SHP77 treated with DMSO at 0.1 percent for 48 hours (cell line): ENCODE measurements at places on chromosomes 13 and 19.

DNA sequence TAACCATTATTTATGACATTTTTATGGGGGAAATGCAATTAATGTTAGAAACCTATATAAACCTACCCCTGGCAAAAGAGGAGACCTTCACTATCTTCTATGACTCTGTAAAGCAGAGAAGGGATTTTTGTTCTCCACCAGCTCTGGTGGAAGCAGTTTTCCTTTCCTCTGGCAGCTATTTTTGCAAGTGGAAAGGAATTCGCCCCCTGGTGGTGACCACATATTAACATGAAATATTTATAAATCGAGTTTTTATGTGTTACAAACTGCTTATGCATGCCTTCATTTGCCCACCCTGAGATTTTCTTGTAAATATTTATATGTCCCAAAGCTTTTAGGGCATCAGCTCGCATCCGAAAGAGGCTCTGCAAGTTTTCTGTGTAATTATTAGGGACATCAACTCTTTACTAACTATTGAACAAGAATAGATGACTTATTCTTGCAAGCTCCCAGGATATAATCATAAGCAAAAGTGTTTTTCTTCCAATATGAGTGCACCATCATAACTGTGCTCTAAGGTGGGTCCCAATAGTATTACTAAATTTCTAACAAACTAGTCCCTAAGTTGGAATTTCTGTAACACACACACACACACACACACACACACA lies 62.4 kb downstream of the SERTM1 start:
- DNase-seq: peak; percentile 46

DNA sequence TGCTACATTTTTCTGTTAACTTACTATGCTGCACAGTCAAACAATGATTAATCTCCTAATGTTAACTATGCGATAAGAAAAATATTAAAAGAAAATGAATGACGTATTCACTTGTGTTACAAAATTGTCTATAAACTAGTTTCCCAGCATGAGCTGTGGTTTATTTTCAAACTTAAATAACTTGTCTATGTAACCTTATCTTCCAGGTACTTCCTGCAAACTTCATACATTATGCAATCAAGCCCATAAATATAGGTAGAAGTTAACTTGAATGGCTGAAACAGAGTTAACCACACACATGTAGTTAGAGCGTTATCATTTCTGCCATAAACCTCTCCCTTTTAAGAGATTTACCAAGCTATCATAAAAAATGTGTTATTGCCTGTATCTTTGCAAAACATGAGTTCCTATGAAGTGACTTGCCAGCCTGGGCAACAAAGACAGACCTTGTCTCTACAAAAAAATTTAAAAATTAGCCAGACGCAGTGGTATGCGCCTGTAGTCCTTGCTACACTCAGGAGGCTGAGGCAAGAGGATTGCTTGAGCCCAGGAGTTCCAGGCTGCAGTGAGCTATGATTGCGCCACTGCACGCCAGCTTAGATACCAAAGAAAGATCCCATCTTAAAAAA lies 17.7 kb upstream of the KLF5 start:
- DNase-seq: no peak

DNA sequence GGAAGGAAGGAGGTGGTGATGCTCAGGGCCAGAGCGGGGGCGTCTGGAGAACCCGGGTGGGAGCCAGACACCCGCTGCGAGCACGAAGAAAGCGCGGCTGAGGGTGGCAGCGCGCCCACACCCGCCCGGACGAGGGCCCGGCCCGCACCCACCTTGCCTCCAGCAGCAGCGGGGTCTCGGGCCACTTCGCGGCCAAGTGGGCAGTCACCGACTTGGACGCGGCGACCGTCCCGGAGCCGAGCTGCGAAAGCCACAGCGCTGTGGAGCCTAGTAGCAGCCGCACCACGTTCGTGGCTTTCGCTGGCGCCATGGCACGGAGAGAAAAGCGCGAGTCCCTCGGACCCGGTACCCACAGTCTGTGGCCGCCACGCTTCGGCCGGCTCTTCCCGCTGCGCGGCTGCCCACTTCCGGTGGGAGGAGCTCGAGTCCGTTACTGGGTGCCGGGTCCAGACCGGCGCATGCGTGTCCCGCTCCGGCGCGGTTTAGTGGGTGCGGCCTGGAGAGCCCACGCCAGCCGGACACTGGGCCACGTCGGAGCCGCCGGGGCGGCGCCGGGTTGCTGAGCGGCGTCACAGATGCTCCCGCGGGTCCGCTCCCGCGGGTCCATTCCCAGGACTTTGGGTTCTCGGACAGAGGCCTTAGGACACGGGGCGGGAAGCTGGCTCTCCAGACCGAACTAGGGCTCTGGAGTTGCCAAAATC lies at the start of gene UGGT2:
Gene UGGT2 (minus strand): TSS at position 399 of the 701 bp plus-strand sequence. CDS start 89 bp downstream, at position 310.
- peak; percentile 93 for DNase-seq

DNA sequence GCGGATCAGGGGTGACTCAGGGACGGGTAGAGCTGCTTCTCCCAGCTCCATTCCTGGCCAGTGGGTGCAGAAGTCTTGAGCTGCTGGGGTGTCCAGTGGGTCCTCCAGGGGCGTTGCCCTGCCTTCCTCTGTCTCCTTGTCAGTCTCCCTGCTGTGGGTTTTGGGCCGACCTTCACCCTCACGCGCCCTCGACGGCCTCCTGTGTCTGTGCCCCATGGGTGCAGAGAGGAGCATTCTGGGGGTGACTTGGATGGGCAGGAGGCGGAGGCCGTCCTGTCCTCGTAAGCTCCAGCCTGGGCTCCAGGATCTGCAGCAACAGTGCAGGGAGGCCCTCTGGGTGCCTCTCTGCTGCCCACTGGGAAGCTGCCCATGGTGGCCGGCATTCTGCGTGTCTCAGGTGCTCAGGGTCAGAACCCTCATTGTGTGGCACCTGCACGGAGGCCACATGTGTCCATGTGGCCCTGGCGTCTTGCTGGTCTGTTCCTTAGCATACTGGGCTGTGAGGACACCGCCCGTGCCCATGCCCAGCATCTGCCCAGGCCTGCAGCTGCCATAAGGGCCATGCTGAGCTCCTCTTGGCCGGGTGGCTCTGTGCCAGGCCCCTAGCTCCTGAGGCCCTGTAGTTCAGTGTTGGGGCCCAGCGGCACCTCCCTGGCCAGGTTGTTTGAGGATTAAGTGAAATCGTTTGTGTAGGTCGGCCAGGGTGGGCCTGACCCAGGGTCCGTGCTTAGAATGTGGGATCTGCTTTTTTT lies 17.3 kb downstream of the DOT1L start:
- no peak for DNase-seq

DNA sequence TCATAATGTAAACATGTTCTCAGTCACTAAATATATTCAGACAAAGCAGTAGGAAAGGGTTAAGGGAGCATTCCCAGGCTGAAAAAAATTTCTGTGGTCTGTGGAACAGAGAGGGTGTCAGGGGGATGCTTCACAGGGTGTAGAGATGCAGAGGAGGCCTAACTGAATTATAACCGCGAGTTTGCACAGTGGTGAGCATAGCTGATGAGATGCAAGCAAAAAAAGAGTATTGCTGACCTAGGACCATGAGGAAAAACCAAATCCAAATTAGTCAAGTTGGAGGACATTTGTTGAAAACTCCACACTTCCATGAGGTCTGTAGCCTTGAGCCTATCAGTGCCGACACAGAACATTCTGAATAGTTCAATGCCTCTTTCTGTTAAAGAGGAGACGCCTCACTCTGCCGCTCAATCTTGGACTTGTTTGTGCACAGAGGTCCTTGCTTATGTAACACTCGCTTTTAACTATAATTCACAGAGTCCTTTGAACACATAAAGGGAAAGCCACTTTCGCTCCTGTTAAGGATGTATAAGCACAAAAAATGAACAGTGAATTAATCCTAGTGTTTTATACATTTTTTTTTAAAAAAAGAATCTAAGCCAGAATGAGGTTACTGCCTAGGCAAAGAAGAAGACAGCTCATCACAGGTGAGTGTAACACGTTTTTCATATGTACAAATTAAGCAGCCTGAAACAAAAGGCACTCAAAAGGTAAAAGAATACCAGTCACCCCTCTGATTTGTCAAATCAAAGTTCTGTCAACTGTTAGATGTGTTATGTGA lies 25.8 kb upstream of the INTS6 start:
- no peak for DNase-seq

- peak; percentile 48 for DNase-seq
These were observed 103.1 kb downstream of the TNFRSF19 start for GRCh38 chr13:23673354-23673753.

DNA sequence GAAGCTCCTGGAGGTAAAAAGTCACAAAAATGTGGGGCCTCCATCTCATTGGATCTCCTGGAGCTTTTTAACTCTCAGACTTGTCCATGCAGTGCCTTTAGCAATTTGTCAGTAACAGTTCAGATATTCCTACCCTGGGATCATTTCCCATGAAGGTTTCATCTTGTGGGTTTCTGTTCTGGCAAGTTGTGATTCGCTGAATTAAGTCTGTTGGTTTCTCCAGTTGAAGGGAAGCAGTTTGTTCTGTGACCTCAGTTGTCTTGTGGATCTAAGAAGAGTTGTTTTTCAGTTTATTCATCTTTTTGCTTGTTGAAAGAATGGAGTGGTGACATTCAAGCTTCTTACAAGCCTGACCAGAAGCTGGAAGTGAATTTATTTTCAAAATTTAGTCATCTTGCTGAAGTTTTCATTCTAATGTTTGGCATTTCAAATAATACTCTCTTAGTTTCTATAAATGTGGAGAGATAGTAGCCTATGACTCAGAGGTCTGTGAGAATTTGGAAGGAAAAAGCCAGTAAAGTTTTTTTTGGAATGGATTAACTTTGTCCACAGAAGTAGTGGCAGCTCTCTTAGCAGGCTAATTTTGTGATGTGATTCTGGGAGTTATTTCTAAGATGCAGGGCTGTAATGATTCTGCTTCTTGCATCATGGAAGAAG lies 120.1 kb upstream of the CSNK1A1L start:
- no peak for DNase-seq

DNA sequence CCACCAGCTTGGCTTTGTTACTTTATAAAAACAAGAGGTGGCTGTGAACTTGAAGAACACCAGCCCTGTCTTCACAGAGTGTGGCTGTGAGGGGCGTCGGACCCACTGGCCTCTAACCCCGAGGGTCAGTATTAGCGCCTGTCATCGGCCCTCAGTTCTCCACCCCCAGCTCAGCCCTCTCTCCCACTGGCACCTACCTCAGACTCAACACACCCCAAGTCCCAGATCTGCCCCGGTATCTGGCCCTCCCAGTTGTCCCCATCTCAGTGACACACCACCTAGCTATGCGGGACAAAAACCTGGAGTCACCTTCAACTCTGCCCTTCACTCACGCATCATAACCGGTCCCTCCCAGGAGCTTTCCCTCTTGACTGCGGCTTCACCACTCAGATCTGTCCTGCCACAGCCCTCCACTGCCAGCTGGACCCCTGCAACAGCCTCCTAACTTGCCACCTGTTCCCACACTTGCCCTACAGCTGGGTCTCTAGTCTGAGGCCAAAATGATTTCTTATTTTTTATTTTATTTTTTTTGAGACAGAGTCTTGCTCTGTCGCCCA lies 45.4 kb downstream of the PEPD start:
- DNase-seq: no peak

DNA sequence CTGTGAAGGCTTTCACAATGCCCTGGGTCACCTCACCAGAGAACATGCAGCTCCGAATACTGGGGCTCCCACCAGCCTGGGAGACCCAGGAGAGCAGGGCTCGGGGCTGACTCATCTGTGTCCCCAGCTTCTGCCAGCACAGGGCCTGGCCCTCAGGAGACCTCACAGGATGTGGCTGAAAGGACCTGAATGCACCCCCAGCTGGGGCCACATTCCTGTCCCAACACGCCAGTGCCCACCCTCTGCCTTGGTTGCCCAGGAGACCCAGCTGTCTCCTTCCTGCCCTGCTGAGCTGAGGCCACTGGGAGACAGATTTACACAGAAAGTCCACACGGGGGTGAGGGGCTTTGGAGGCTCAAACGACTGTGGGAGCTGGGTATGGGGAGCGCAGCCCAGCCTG lies 11.9 kb downstream of the BCAT2 start:
- no peak for DNase-seq

- no peak for DNase-seq
These were observed 58.1 kb upstream of the MYCBP2 start for GRCh38 chr13:77384999-77385398.

DNA sequence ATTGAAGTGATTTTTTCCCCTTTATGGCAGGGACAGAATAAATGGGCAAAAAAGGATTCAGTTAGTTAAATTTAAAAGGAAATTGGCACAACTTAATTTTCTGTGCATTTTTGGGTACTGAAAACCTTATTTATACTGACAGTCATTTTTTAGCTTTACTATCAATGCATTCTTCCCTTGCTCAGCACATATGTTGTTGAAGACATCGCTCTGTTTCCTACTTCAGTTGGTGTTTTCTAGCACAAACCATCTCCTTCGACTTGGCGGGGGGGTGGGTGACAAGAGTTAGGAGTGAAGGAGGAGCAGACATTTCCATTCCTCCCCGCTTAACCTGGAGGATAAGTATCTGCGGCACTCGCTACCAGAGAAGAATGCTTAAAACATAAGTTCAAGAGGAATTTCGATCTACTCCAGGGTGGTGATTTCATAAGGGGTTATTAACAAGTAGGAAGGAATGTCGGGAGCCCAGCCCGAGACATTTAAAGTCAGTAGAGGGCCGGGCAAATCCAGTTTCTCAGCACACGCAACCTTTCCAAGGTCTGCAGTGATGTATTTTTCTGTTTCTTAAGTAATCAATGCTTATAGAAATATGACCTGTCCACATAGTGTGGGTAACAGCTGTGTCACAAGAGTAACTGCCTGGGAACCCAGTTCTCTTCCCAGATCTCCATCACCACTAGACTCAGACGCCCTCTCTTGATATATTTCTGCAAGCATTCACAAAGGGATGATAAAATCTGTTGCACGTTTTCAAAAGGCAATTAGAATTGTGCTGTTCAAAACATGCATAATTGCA lies 525.8 kb downstream of the MYO16 start:
- peak; percentile 21 for DNase-seq

DNA sequence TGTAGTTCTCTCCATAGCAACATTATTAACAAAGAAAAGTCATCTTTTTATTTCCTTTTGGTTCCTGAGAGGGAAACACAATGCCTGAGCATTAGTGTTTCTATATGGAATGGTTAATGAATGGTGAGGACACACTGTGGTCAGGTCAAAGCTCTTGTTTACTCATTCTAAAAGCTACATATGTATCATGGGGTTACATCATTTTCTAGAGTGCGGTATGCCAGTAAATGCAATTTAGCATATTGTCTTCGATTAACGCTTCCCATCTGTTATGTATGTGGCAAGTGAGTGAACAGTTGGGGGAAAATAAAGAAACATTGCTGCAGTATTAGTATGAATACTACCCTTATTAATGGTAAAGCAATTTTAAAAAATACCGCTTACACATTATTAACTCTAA lies 1152.2 kb upstream of the SPRY2 start:
- DNase-seq: no peak

- DNase-seq: no peak
These were observed 148.5 kb downstream of the STK24 start for GRCh38 chr13:98428256-98428966.

GRCh38 chr13:99722931-99723330 lies 221.7 kb downstream of the TM9SF2 start:
- DNase-seq: no peak

GRCh38 chr19:58010507-58010906 lies 7.9 kb upstream of the ZNF606 start:
- DNase-seq: no peak
